Hypothalamus (tissue), 51 donors: ENCODE measurements at places on chromosomes 5 and 9.

- DNase-seq = no peak
Observed at GRCh38 chr5:40428126-40428525, 251.6 kb upstream of the PTGER4 start.

DNA sequence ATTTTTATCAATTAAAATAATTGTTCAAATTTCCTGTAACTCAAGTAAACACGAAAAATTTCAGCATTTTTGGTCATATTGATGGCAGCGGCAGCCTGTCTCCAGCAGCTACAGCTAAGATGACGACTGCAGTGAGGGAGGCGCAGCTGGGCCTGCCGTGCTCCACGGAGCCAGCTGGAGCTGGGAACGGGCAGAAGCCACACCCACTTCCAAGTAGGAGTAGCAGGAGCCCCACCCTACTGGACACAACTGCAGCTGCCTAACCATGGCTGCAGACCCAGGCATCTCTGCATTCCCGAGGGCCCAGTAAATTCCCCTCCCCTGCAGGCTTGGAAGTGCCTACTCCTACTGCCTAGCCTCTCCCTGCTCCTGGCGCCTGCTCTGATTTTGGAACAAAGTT lies 2031.7 kb downstream of the EFNA5 start:
- DNase-seq = no peak

DNA sequence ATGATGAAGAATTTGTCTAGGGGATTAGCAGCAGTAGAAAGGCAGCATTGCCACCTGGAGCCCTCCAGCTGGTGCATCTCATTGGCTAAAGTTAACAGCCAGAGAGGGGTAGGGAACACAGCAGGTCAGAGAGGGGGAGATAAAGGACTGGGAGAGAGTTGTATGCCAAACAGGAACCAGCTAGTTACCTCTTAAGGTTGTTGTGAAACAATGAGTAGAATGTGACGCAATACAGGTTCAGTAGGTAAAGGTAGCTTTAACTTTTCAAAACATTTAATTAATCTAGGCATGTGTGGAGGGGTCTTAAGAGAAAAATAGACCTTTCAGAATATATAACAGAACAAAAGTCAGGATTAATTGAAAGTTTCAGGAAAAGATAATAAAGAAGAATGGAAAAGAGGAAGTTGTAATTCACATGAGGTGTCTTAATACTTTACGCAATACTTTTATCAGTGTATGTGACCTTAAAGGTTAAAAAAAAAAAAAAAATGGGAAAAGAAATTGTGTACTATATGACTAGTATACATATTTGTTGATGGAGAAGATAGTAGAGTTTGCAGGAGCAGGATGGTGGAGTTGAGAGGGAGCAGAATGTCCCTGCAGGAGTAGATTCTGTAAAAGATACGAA lies 14.3 kb downstream of the FBXO38 start:
- DNase-seq = no peak

- DNase-seq = no peak
Observed at GRCh38 chr5:73066466-73066865, 53.9 kb upstream of the TMEM171 start.

GRCh38 chr9:85884256-85884655 lies 56.7 kb upstream of the NAA35 start:
- DNase-seq = no peak

DNA sequence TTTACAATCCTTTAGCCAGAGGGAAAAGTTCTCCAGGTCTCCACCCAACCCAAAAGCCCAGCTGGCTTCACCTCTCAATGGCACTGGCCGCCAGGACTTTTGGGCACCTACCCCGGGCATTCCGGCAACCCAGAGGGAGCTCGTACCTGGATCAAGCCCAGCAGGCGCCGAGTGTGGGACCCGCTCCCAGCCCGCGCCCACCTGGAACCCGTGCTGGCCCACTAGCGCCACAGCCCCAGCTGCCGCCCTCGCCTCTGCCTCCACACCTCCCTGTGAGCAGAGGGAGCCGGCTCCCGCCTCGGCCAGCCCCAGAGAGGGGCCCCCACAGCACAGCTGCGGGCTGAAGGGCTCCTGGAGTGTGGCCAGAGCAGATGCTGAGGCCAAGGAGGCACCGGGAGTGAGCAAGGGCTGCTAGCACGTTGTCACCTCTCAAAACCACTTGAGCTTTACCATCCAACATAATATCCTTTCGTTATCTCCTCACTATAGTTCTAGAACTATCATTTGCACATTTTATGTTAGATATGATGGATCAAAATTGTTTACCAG lies 69.7 kb downstream of the GCNT1 start:
- DNase-seq = no peak

GRCh38 chr5:169272731-169273427 lies 28.1 kb downstream of the SLIT3 start:
- no peak for DNase-seq

DNA sequence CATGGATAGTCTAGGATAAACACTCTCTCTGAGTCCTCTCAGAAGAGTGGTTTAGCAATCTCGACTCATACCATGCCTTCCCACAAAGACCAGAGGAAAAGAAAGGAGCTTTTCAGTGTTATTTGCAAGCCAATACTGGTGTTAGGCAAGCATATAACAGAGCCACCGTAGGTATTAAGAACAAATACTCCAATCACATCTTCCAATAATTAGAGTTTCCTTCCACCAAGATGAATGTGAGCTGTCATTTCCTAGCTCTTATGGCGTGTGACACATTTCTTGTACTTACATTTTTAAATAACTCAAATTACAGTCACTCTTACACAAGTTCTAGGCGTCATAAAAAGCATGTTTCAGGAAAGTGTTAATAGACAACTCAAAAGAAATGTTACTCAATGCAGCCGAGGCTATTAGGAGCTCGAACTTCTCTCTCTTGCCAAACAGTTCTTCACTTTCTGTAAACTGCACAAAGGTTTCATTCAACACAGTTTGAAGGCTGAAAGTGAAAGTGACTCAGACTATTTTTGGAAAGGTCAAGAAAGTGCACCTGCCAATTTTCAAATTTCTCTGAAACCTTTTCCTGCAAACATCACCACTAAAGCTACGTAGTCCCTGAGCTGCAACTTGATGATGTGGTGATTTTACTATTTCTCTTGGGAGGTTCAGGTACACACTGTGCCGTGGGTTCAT lies 153.8 kb downstream of the AUH start:
- DNase-seq = no peak

GRCh38 chr9:133163504-133164172 lies at the start of gene GBGT1:
GBGT1 (minus strand) TSS chr9:133163914; CDS start chr9:133162412, 1,502 bp downstream.
- no peak for DNase-seq

- DNase-seq = no peak
Observed at GRCh38 chr5:446883-447263, 3.9 kb downstream of the EXOC3 start.

DNA sequence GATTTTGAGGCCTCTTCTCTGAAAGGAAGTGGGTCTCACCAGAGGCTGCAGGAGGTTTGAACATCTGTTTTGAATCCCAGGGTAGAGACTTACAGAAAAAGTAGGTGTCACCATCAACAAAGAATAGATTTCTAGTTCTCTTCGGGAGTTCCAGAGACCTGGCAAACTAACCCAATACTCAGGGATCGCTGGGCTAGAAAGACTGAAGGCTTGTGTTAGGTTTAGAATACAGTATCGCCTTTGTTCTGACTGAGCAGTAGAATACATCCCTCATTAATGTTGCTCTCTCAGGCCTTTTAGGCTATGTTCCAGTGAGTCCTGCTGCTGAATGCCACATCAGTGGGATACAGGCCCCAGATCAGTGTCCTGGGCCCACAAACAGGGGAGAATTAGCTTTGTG lies 27.2 kb downstream of the RUSC2 start:
- DNase-seq = peak; percentile 38

GRCh38 chr9:133139246-133140173 lies 18.5 kb upstream of the RALGDS start:
- DNase-seq = no peak

GRCh38 chr9:127817881-127818434 lies 15.3 kb downstream of the FPGS start:
- no peak for DNase-seq

DNA sequence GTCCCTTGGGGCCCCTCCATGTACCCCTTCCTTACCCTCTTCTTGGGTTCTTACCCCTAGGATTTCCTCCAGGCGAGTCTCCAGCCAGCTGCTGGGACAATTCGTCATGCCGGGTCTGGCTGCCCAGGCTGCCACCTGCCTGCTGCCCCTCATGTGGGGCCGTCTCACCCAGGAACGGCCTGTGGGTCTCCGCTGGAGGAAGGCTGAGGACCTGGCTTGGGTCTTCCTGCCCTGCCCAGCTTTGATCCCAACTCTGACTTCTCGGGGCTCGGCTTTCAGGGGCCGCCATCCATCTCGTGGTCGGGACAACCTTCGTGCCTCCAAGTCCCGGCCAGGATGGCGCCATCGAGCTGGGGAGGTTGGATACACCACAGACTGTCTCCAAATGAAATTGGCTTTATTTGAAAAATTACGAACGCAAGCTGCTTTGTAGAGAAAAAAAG lies 38.1 kb downstream of the HMCN2 start:
- no peak for DNase-seq

DNA sequence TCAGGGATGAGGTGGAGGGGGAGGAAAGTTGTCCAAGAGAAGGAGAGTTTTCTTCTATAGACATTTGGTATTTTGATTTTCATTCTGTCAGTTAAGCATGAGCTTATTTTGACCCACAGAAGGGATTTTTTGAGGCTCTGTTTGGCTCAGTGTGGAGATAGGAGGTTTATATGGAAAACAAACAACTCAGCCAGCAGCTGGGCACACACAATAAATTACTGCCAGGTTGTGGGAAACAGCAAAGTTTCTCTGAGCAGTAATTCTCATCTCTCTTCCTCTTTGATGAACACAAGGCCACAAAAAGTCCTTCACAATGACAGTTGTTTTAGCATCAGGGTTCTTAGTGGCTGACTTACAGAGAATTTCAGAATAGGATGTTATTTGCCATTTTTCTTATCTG lies 486.1 kb downstream of the KDM4C start:
- no peak for DNase-seq

DNA sequence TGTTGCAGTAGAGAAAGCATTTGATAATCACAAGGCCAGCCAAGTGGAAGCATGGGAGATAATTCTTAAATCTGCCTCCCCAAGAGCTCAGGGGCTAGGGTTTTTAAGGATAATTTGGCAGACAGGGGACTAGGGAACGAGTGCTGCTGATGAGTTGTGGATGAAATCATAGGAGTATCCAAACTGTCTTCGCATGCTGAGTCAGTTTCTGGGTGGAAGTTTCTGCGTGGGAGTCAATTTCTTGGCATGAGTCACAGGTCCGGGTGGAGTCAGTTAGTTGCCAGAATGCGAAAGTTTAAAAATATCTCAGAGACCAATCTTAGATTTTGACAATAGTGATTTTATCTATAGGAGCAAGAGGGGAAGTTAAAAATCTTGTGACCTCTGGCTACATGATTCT lies 112.6 kb downstream of the TMC1 start:
- no peak for DNase-seq

- DNase-seq = no peak
Observed at GRCh38 chr5:127785098-127785927, 82.1 kb downstream of the CCDC192 start.

GRCh38 chr5:14097998-14098471 lies 45.1 kb upstream of the TRIO start:
- no peak for DNase-seq

- no peak for DNase-seq
Observed at GRCh38 chr5:143673676-143674468, 138.1 kb upstream of the HMHB1 start.
